ENCODE measurements at places on chromosomes 2 and 18.

GRCh38 chr2:163756588-163756987, 20.8 kb upstream of the FIGN start:
- DNase-seq: no peak

DNA sequence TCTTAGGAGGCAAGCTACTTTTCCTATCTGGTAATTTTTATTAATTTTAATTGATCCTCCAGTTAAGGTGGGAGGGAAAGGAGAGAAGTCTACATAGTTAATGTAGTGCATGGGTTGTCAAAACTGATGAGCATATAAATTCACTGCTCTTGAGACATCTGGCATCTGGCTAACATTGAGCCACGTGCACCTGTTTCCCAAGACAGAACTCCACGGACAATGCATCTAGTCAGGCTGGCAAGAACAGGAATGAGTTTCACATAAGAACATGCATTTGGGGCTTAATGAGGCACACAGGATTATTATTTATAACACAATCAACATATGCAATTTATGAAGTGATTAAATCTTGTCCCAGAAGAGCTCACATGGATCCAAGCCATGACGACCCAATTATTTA, 16.2 kb upstream of the RAB1A start:
- DNase-seq: no peak

- DNase-seq: no peak
Measured at GRCh38 chr2:167792126-167792525, 455.3 kb downstream of the STK39 start.

GRCh38 chr2:1588978-1589621, 155.2 kb downstream of the PXDN start:
- no peak for DNase-seq

- no peak for DNase-seq
Measured at GRCh38 chr2:233140077-233140585, 80.0 kb downstream of the INPP5D start.

DNA sequence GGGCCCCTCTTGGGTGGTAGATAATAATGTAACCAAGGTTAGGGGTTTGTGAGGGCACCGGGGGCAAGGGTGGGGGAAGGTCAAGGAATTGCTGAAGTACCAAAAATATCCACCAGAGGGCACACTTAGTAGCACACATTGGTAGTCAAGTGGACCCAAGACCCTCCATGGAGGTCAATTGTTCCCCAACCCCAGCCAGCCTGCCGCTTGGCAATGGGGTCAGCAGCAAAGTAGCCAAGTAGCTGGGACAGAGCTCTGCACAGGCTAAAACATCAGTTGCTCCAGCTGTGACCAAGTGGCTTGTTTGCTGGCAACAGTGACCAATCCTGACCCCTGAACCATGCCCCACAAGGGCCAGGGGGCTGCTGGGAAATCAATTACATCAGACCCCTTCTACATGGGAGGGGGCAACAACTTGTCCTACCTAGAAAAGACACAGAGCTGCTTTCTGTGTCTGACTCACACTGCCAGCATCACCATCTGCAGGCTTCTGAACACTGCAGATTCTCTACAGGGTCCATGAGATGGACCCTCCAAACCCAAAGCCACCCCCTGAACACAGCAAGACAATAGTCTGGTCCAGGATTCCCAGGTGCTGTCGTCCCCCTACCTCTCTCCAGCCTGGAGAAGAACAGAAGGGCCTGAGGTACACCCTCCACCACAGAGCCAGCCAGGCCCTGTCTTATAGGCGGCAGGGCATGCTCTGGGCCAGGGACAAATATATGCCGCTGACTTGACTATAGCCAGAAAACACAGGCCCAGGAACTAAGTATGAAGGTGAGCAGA, 76.0 kb downstream of the EMX1 start:
- no peak for DNase-seq

- DNase-seq: no peak
Measured at GRCh38 chr2:215260097-215260677, 51.7 kb upstream of the ATIC start.

DNA sequence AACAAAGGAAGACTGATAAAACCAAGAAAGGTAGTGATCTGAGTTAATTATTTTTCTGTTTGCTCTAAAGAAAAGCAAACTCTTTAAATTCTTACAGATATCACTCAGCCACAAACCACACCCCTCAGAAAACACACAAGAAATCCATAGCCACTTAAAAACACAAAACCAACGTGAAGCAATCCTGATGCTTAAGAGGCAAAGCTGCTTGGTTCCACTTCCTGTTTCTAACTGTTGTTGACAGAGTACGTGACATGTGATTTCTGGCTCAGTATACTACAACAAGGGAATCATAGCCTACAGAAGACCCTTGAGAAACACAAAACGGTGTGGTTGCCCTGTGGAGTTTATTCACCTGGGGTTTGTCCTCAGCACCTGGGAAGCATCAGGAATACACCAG, 240.9 kb upstream of the APCDD1 start:
- no peak for DNase-seq

DNA sequence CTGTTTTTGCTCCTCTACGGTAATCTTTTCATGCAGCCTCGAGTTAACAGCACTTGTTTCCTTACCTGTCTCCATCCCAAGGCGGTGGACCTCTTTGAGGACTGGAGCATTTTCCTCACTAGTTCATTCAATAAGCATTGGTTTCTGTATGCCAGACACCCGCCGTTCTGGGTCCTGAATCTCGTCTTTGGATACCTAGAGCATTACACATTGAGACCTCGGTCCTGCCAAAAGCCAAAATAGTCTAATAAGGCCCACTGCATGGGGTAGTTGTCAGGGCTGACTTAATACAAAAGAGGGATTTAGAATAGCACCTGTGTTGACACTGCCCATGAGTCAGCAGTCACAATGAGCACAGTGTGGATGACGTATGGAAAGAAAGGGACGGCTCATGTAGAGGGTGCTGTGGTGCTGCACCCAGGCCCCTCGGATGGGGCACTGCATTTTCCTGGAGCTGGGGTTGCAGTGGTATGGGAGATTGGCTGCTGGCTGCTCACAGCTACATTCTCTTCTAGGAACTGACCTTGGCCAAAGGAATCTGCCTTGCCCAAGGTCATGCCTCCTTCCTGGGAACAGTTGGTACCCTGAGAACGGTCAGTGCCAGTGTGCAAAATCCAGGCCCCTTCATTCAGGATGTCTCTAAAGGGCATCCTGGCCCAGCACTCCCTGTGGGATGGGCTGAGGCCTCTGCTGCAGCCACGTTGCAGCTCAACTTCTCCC, 126.9 kb upstream of the NCK2 start:
- DNase-seq: no peak

DNA sequence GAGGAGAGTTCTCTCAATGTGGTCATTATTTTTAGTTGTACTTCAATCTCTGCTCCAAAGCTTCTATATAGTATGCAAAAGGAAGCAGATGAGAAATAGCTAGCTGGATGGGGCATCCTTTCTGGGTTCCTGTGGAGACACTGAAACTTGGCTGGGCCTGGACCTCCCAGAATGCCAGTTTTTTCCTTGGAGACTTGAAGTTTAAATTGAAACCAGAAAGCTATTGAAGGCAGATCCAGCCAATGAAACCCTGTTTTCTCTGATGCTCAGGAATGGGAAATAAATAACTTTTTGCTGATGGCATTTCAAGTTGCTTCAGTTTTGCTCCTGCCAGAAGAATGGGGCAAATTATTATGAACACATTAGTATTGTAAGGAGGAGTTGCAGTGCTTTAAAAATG, 2.9 kb downstream of the SETBP1 start:
- no peak for DNase-seq

DNA sequence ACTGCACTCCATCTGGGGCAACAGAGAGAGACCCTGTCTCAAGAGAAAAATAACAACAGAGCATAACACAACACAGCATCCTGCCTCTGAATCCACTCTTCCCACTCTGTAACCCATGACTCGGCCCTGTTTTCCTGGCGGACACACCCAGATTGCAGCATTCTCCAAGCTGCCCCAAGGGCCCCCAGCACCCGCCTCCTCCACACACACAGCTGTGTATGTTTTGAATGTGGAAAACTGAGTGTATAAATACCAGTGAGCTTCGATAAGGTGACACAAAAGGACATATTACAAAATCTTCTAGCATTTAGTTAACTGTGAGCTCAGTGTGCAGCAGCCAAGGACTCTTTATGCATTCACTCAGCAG, 13.0 kb downstream of the IMPA2 start:
- DNase-seq: no peak

GRCh38 chr2:179172894-179173293, 91.7 kb downstream of the SESTD1 start:
- DNase-seq: no peak

- DNase-seq: no peak
Measured at GRCh38 chr18:50080932-50081560, 113.9 kb downstream of the MYO5B start.

DNA sequence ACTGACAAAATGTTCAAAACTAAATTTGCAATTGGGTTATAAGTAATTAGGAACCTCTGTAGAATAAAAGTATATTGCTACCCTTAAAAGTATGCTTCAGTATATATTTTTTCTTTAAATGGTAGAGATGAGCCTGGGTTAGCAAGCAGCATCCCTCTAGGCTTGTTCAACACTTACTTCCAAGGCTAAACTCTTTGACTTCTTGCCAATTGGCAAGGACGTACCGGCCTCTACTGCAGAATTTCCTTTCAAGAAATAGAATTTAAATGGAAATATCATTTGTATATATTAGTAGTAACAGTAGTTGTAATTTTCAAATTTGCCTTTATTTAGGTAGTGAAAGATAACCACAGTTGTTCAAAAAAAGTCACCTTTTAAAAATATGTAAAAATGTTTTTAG, 105.1 kb upstream of the SLC38A11 start:
- no peak for DNase-seq

DNA sequence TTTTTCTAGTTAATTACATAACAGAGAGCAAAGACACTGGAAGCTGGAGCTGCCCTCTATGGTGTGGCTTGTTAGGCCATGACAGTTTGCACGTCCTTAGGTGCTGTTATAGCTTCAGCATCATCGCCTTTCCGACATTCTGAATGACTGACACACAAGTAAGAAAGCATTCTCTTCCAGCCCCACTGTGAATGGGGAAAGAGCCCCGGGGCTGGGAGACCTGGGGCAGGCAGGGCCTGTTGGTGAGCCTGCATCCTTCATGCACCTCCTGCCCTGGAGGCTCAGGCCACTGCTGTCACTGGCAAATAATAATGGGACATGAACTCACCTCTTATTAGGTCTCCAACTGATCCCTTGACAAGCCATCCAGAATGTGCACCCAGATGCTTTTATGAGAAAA, 71.8 kb downstream of the VAPA start:
- DNase-seq: no peak

DNA sequence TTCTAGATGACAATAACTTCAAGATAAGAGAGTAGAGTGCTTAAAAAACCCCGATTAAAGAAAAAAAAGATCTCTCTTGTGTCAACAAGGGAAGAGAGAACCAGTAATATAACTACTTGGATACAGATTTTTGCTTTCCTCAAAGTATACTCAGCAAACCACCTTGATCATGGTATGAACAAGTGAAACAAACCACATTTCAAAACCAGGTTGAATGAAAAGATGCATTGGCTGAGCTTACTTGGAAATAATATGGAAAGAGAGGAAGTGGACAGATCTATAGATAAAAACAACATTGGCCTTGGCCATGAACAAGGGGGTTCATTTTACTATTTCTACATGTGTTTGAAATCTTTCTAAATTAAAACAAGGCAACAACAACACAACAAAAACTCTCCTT, 50.1 kb downstream of the ATP8B1 start:
- DNase-seq: no peak

- no peak for DNase-seq
Measured at GRCh38 chr2:218015586-218016521, 13.1 kb upstream of the TNS1 start.

DNA sequence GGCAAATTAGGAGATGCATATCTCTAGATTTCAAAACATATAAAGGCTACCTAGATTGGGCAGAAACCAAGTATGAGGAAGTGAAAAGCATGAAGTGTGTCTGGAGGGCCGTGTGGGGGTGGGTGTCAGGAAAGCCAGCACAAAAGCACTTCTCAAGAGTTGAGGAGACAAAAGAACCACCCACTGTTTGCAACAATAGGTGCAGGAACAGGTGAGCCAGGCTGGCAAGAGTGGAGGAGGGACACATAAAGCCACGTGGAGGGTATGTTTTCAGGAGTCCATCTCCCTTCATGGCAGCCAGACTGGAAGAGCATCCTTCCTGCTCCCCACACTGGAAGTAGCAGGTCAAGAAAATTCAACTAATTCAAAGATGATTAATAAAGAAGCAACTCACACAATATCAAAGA, 96.4 kb downstream of the CERS6 start:
- no peak for DNase-seq

GRCh38 chr2:1571477-1572417, 158.5 kb downstream of the TPO start:
- DNase-seq: no peak

- no peak for DNase-seq
Measured at GRCh38 chr2:40315683-40316082, 136.2 kb downstream of the SLC8A1 start.

DNA sequence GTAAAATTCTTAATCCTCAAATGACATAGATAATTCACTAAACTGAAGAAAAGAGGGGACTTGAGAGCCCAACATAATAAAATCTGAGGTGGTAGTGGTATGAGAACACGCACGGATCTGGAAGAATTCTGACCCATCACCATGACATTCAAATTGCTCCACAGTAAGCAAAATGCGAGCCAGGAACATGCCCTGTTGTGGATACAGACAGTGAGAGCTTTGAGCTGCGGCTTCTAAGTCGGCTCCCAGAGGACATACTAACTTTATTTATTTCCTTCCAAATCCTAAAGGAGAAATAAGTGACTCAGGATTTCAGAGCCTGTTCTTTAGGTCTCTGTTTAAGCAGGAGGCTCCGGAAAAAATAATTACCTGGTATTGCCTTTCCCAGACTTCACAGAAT, 143.4 kb upstream of the SMAD7 start:
- DNase-seq: no peak

DNA sequence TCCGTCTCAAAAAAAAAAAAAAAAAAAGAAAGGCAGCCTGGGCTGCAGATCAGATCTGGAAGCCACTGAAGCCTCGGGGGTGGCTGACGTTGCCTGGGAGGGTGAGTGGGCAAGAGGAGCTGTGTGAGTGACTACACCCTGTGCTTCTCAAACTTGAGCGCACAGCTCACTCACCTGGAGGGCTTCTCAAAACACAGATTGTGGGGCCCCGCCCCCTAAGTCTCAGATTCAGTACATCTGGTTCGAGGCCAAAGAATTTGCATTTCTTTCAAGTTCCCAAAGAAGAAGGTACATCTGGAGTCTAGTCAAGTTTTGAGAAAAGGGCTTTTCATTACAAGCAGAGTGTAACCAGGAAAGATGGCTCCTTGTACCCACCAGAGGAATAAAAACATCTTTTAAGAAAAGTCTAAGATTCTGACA, 97.7 kb upstream of the CAB39 start:
- no peak for DNase-seq

DNA sequence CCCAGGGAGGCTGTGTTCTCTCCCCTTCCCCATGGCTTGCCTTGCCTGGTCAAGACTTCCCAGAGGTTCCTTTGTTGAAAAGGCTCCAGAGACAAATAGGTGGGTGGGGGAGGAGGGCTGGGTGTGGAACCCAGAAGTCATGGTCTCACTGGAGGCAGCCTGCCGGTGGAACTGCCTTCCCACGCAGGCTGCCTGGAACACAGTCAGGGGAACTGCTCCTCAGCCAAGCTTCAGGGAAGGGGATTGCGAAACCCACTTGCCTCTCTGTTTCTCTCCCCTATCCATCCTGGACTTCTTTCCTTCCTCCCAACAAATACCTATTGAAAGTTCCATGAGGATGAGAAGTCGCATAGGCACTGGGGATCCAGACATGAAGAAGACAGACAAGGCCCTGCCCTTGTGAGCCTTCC, 31.6 kb downstream of the MARCO start:
- DNase-seq: no peak

- no peak for DNase-seq
Measured at GRCh38 chr18:28050545-28050944, 126.4 kb downstream of the CDH2 start.
